Neuronal stem cell (in vitro differentiated cells): ENCODE measurements at places on chromosomes 5 and 9.

DNA sequence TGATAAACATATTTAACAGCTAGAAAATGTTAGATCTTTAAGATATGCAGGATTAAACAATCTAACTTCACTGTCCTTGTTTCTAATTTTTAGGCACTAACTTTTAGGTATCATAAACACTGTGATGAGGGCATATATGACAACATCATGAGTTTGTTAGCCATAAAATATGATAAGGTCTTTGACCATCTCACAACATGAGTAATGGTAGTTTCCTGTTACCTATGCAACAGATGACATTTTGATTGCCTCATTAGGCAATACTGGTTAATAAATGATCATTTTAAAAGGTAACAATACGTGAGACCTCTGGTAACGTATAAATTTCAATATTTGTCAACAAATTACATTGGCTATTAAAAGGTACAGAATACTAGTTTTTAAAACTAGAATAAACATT, 613.5 kb downstream of the PDE4D start:
- no peak for DNase-seq
- H3K27me3 ChIP-seq: no peaks in the 10 kb centered on the region
- H3K4me3 ChIP-seq: no peak overlapping the region
- no peaks in the 10 kb centered on the region for H3K36me3 ChIP-seq
- peaks cover 4% of the 10 kb centered on the region for H3K4me1 ChIP-seq

- no peak overlapping the region for H3K27ac ChIP-seq
- no peaks in the 10 kb centered on the region for H3K36me3 ChIP-seq
- no peaks in the 10 kb centered on the region for H3K27me3 ChIP-seq
- no peak overlapping the region for H3K4me3 ChIP-seq
- no peak for DNase-seq
Observed at GRCh38 chr9:79471580-79472543, 99.9 kb upstream of the TLE4 start.

DNA sequence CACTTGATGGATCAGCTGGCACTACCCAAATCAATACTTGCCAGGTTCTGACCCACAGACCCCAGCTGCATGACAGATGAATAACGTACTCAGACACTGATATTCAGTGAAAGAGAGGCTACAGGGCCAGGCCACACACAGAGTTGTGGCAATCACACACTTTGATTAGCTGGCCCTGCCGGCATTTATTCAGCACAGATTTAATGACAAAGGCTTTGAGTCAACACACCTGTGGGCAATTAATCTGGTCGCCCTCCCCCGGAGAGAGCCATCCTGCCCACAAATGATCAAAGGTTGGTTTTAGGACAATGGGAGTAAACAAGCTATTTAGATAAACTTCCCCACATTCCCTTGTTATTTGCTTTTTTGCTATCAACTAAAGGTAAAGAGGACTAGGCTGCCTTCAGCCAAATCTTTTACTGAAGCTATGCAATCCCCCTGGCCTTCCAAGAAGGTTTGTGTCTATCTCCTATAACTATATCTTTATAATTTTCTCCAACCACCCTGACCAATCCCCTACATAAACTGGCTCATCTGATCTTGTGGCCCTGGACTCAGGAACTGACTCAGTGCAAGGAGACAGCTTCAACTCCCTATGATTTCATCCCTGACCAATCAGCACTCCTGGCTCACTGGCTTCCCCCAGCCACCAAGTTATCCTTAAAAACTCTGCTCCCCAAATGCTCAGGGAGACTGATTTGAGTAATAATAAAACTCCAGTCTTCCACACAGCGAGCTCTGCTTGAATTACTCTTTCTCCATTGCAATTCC, 12.7 kb upstream of the TRIM32 start:
- H3K27ac ChIP-seq: no peak overlapping the region
- no peak for DNase-seq
- no peaks in the 10 kb centered on the region for H3K36me3 ChIP-seq
- no peaks in the 10 kb centered on the region for H3K27me3 ChIP-seq
- no peaks in the 10 kb centered on the region for H3K4me1 ChIP-seq
- H3K4me3 ChIP-seq: no peak overlapping the region

DNA sequence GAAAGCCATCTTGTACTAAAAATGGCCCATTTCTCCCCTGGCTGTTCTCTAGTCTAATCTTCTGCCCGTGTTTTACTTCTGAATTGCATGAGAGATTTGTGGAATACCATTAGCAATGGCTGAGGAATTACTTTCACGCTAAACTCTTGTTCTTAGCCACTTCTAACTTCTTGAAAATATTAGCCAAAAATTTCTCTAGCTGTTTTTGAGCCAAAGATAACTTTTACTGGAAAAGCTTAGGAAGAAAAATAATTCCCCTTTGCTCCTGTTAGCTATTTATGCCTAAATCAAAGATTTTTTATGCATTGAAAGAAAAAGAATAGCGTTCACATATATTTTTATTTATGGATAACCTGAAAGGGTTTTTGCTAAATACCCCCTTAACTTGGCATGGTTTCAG, 287.8 kb downstream of the MTRR start:
- no peak overlapping the region for H3K4me3 ChIP-seq
- DNase-seq: no peak
- H3K27ac ChIP-seq: no peak overlapping the region
- no peaks in the 10 kb centered on the region for H3K36me3 ChIP-seq

DNA sequence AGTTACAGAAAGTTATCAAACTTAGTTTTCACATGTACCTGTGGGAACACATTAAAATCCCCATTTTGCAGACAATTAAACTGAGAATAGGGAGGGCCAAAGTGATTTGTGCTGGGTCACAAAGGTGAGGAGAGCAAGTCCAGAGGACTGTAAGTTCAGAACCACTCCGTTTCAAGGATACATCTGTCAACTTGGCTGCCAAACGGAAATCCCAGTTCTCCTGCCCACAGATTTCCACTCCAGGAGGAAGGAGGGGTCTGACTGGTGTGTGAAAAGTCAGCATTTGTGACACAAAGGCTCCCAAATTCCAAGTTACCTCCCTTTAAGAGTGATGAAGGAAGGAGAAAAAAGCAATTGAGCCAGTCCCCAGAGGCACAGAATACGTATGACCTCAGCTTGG, 42.3 kb downstream of the PRELID2 start:
- H3K4me3 ChIP-seq: no peak overlapping the region
- H3K27ac ChIP-seq: no peak overlapping the region
- H3K4me1 ChIP-seq: peaks cover 6% of the 10 kb centered on the region
- no peak for DNase-seq
- H3K36me3 ChIP-seq: no peaks in the 10 kb centered on the region
